ENCODE measurements at places on chromosomes 4 and X. TPM values are rescaled to one million over a fixed set of nuclear protein-coding genes. Genes with fewer than 3 reads are reported as not detected.
A peak's percentile ranks its signal among the peaks of the same experiment; 100 is the strongest.

Gene TMPRSS11F
- total RNA-seq: not detected

Gene KCTD8
- total RNA-seq: not detected

Gene FAM47C
- not detected for total RNA-seq

Gene ANXA10
- not detected for total RNA-seq

Gene TRAM1L1
- total RNA-seq: not detected

Gene DHX15
- 179 TPM for total RNA-seq

Gene GABRE
- total RNA-seq: 184 TPM

Gene GPRIN3
- 0.02 TPM for total RNA-seq

Gene UCP1
- total RNA-seq: not detected

Gene SPON2
- total RNA-seq: 1.8 TPM

GRCh38 chrX:129193357-129193756, 329.9 kb downstream of the SMARCA1 start:
- H3K4me3 ChIP-seq: no peak overlapping the region
- no peak overlapping the region for H3K27ac ChIP-seq
- H3K4me1 ChIP-seq: no peaks in the 10 kb centered on the region
- no peaks in the 10 kb centered on the region for H3K36me3 ChIP-seq
- no peak for DNase-seq

GRCh38 chr4:11616856-11617255, 188.2 kb upstream of the HS3ST1 start:
- H3K27ac ChIP-seq: no peak overlapping the region
- H3K4me3 ChIP-seq: no peak overlapping the region
- H3K4me1 ChIP-seq: no peaks in the 10 kb centered on the region
- H3K27me3 ChIP-seq: no peaks in the 10 kb centered on the region
- no peak for DNase-seq

GRCh38 chr4:90855111-90855510, 727.9 kb downstream of the CCSER1 start:
- H3K27ac ChIP-seq: no peak overlapping the region
- DNase-seq: no peak
- no peaks in the 10 kb centered on the region for H3K27me3 ChIP-seq

- no peak overlapping the region for H3K4me3 ChIP-seq
- no peak for DNase-seq
- H3K36me3 ChIP-seq: no peaks in the 10 kb centered on the region
Measured at GRCh38 chr4:179751669-179752068, 2309.4 kb upstream of the AGA start.

DNA sequence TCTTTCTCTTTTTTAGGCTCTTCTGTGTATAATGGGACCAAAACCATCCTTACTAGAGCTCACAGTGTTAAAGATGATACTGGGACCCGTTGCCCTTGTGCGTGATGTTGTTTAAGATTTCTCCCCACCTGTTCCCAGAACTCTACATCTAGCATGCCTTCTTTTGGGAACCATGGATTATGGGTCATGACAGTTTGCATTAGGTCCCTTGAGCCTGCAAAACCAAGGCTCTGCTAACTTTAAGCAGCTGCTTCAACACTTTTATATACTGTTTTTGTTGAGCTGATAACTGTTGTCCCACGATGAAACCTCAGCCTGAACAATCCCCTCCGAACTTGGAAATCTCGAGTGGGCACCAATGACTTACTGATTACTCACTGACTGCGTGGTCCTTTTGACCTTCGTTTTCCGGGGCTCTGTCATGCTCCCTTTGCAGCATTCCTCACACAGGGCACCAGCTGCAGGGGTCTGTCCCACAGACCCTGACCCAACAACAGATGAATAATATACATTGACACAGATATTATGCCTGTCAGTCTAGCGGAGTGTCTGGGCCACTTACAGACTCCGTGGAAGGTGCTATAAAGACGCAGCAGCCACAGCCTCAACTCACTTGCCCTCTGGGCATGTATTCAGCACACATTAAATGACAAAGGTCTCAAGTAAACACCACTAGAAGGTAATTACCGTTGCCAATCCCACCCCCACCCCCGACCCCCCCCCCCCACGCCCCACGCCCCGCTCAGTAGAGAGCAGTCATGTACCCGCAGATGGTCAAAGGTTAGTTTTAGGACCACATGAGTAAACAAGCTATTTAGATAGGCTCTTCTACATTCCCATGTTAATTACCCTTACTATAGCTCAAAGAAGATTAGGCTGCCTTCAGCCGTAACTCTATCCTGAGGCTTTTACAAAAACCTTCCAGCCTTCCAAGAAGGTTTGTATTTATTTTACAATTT, 162.0 kb upstream of the WDFY3 start:
- H3K36me3 ChIP-seq: no peaks in the 10 kb centered on the region
- H3K4me3 ChIP-seq: no peak overlapping the region
- no peak for DNase-seq

GRCh38 chr4:73744203-73744602, 3.8 kb downstream of the CXCL8 start:
- no peak overlapping the region for H3K27ac ChIP-seq
- no peaks in the 10 kb centered on the region for H3K36me3 ChIP-seq
- no peaks in the 10 kb centered on the region for H3K27me3 ChIP-seq
- H3K4me3 ChIP-seq: no peak overlapping the region

DNA sequence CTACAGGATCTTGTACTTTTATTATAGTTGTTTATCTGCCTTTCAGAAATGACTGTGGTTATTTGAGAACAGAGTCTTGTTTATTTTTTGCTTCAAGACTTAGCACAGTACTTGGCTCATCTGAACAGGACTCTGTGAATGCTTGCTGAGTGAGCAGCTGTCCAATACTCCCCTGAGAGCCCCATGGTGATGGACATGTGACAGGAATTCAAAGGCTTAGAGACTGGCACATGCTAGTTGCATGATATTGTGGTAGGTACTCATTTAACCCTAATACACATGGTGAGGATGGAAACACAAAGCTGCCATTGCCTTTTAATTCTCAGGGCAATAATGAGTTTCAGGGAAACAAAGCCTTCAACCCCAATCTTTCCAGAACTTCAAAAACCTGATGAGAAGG, 97.3 kb downstream of the GEMIN8 start:
- no peak overlapping the region for H3K27ac ChIP-seq
- H3K4me3 ChIP-seq: no peak overlapping the region
- DNase-seq: no peak
- H3K4me1 ChIP-seq: no peaks in the 10 kb centered on the region
- H3K27me3 ChIP-seq: peaks cover 8% of the 10 kb centered on the region

DNA sequence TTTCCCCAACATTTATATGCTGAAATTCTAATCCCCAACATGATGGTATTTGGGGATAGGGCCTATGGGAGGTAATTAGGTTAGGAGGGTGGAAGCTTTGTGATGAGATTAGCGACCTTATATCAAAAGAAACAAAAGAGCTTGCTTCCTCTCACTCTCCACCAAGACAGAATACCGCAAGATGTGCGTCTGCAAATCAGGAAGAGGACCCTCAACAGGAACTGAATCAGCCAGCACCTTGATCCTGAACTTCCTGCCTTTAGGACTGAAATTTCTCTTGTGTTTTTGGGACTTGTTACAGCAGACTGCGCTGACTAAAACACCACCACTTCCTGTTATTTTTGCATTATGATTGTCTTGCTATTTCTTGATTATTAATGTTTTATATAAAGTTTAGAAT, 1889.4 kb downstream of the C4orf33 start:
- no peaks in the 10 kb centered on the region for H3K27me3 ChIP-seq
- H3K4me3 ChIP-seq: no peak overlapping the region
- H3K36me3 ChIP-seq: no peaks in the 10 kb centered on the region
- DNase-seq: no peak
- no peak overlapping the region for H3K27ac ChIP-seq

DNA sequence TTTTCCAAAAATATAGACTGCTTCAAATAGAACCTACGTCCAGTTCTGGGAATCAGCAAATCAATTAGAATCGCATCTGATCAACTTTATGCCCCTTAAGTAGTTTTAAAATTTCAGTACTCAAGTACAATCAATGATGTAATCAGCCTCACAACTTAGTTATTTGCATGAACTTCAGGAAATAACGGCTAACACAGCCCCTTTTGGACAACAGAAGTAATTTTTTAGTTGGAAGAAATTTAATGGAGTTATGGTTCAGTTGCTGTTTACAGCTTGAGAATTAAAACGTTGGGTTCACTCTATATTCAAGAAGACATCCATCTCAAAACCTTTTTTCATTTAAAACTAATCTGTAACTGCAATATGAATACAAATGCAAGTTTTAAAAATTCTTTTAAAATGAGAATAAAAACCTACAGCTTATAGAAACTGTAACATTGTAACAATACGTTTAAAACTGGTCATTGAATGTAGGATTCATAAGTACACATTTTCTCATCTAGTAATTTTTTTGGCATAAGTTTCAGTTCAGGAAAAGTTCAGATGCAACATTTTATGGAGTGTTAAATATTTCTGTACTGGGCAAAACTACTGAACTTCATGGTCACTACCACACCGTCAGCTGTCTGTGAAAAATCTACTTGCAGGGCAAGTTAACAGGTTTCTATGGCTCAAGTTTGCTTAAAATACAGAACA, 956 bp downstream of the TAPT1 start:
- no peaks in the 10 kb centered on the region for H3K36me3 ChIP-seq
- H3K4me1 ChIP-seq: peaks cover 12% of the 10 kb centered on the region
- H3K4me3 ChIP-seq: peak overlapping the region; percentile 81
- no peak for DNase-seq
- peak overlapping the region; percentile 86 for H3K27ac ChIP-seq

DNA sequence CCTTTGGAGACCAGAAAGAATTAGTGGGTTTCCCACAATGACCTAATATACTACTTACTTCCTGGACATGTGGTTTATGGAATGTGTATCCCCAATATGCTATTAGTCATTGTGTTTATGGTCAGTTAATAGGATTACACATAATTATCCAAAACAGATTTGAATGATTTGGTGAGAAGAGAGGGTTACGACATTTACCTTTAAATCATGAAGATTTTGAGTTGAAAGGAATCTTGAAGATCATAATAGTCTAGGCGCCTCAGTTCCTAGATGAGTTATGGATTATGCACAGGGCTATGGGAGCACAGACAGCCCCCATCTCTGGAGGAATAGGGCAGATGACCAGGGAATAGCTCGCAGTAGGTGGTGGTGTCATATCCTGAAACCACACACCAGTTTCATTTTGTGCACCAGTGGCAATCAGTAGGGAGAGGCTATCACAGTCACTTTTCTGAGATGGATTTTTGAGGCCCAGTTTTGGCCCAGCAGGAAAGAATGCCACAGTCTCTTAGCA, 61.3 kb downstream of the SEPTIN11 start:
- no peak for DNase-seq
- no peaks in the 10 kb centered on the region for H3K27me3 ChIP-seq
- no peak overlapping the region for H3K4me3 ChIP-seq
- H3K27ac ChIP-seq: no peak overlapping the region
- H3K4me1 ChIP-seq: no peaks in the 10 kb centered on the region

GRCh38 chr4:97139791-97140190, 1003.5 kb downstream of the STPG2 start:
- H3K27ac ChIP-seq: no peak overlapping the region
- DNase-seq: no peak
- no peaks in the 10 kb centered on the region for H3K4me1 ChIP-seq
- H3K4me3 ChIP-seq: no peak overlapping the region
- H3K36me3 ChIP-seq: no peaks in the 10 kb centered on the region
- H3K27me3 ChIP-seq: no peaks in the 10 kb centered on the region

DNA sequence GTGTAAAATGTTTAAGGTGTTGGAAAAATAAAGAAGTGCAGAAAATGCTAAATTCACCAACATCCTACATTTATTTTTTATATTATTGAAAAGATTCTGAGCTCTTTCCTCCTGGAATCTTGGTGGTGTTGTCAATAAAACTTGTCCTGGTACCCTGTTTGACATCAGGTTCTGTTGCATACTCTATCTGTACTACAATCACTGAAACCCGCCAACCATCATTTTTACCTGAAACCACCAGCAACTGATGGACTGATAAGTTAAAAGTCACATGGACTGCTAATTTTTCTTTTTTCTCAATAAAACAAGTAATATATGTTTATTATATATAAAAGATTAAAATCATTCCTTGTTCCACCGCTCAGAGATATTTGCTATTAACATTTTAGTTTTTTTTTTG, 23.4 kb downstream of the STAP1 start:
- no peak overlapping the region for H3K27ac ChIP-seq
- no peak overlapping the region for H3K4me3 ChIP-seq
- H3K27me3 ChIP-seq: no peaks in the 10 kb centered on the region
- DNase-seq: no peak
- no peaks in the 10 kb centered on the region for H3K36me3 ChIP-seq

DNA sequence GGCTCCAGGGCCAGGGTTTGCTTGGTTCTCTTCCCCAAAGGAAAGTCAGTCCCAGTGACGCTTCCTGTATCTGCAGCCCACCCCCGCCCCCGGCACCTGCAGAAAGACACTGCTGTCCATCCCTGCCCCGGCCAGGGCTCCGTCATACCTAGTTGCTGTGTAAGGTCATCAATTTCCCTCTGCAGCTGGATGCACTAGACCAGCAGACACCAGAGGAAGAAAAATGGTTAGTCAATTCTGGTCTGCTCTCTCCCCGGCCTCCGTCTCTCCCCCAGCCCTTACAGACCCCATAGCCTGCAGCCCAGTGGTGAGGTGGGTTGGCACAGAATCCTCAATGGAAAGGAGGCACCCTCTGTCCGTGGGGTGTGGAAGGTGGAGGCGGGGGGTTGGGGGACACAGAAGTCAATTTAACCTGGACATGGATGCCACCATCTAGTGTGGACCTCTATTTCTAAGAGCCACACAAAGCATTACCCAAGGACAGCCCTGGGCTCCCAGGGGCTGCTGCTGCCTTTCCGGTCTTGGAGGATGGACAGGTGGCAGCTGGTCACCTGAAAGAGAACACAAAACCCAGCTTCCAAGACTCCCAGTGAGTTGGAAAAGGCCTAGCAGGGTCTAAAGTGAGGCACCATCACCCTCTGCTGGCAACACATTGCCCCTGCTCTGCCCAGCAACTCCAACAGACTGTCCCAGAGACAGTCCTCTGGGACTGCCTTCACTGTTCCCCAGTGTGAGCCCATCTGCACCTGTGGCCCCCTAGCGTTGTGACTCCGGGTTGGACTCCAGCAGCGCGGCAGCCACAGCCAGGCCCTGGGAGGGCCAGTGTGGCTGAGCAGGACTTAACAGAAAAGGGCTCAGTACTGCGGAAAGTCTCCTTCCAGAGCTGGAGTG, 40.2 kb upstream of the NHSL2 start:
- DNase-seq: no peak
- no peaks in the 10 kb centered on the region for H3K36me3 ChIP-seq
- H3K27ac ChIP-seq: no peak overlapping the region
- H3K4me1 ChIP-seq: no peaks in the 10 kb centered on the region
